ENCODE measurements at places on chromosomes 5 and 9.
A peak's percentile ranks its signal among the peaks of the same experiment; 100 is the strongest.

GRCh38 chr5:36593867-36594266 is 12.5 kb upstream of the SLC1A3 start:
- no peak for DNase-seq

GRCh38 chr5:93100428-93100827 is 480.6 kb downstream of the NR2F1-AS1 start:
- peak; percentile 69 for DNase-seq

GRCh38 chr5:137215261-137215660 is 283.9 kb downstream of the SPOCK1 start:
- no peak for DNase-seq

DNA sequence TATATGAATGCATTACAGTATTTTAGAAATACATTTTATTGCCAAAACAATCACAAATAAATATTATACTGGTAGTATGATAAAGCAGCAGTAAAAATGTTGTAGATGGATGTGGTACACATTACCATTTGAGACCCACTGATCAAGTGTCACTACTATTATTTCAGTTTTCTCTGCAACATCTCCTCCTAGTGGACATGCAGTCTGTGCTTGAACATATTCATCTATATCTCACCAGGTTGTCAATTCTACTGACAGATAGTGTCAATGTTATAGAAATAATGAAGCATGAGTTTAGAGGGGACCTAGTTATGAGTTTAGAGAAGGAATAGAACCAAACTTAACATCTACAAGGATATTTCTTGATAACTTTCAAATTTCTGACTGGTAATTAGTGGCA is 39.2 kb upstream of the ELOVL7 start:
- DNase-seq: peak; percentile 20

- no peak for DNase-seq
These were observed 172.2 kb upstream of the VCAN start for GRCh38 chr5:83299353-83299752.

DNA sequence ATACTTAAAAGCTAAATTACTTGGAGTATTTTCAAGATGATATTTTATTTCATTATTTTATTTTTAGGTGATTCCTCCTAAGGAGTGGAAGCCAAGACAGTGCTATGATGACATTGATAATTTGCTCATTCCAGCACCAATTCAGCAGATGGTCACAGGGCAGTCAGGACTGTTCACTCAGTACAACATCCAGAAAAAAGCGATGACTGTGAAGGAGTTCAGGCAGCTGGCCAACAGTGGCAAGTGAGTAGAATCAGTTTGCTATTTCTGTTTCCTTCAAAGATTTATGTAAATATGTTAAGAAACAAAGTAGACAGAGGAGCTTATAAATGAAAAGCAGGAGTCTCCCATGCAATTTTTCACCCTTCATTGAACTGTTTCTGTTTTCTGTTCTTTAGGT is 47.8 kb downstream of the KDM4C start:
- peak; percentile 68 for DNase-seq

GRCh38 chr9:129708793-129709192 is 43.3 kb downstream of the PRRX2 start:
- no peak for DNase-seq

DNA sequence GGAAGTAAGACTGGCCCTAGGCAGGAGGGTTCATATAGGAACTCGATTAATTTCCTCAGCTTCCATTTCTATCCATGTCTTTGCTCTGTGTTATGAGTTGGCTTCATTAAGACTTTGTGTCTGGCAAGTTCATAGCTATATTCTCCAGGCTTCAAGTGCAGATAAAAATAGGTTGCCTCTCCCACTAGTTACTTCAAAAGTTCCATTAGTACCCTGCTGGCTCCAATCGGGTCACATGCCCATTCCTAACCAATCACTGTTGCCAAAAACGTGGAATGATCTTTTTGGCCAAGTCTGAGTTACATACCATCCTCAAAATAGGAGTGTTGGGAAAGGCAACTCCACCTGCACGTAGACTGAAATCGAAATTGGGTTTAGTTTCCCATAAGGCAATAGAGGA is 13.8 kb upstream of the SPATA31D1 start:
- no peak for DNase-seq

- peak; percentile 12 for DNase-seq
These were observed 127.1 kb downstream of the RNF180 start for GRCh38 chr5:64292611-64293215.

Measured in iris pigment epithelial cell (primary cell).